ENCODE measurements at places on chromosomes 13 and 19. TPM values are rescaled to one million over a fixed set of nuclear protein-coding genes. Genes with fewer than 3 reads are reported as not detected.

Gene MPHOSPH8
- 76.5 TPM for total RNA-seq

Gene TMEM143
- total RNA-seq = 20.4 TPM

Gene HIPK4
- total RNA-seq = not detected

Gene ADM5
- total RNA-seq = 2.2 TPM

Gene GPR18
- total RNA-seq = not detected

Gene UHRF1
- total RNA-seq = 1.7 TPM

Gene KLHL1
- total RNA-seq = 1.6 TPM

Gene GNG7
- total RNA-seq = 87.8 TPM

Gene C19orf33
- not detected for total RNA-seq

Gene RPS15
- 497 TPM for total RNA-seq

Gene MICOS13
- 61.0 TPM for total RNA-seq

Gene ZNF583
- 19.9 TPM for total RNA-seq

Data from dorsolateral prefrontal cortex (tissue), 122 donors.